ENCODE measurements at places on chromosomes 5 and 9.

DNA sequence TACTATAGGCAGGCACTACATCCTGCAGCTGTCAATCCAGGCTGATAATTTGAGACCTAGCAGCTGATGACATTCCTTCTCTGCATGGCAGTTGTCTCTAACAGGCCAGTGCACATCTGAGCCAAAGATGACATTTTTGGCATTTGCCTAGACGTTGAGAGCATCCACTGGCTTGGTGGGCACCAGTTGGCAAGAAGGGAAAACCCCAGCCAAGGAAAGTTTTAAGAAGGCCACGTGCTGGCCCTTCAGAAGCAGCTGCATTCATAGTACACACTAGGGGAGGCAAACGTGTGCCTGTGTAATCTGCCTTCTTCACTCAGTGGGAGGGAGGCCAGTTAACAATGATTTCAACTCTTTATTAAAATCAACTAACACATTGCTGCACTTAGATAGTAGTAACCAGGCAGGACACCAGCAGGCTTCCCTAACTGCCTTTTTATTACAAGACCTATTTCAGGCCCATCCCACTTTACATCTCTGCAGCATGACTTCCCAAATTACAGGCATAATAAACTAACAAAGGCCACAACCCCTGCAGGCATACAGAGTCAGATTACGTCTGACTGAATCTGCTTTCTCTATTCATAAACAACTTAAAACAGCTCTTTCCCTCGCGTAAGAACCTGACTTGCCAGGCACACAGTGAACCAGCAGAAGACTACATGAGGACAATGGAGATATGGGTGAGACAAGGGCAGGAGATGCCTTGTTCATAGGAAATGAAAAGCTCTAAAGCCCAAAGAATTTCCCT lies 576.3 kb downstream of the PDE4D start:
- no peak for DNase-seq

DNA sequence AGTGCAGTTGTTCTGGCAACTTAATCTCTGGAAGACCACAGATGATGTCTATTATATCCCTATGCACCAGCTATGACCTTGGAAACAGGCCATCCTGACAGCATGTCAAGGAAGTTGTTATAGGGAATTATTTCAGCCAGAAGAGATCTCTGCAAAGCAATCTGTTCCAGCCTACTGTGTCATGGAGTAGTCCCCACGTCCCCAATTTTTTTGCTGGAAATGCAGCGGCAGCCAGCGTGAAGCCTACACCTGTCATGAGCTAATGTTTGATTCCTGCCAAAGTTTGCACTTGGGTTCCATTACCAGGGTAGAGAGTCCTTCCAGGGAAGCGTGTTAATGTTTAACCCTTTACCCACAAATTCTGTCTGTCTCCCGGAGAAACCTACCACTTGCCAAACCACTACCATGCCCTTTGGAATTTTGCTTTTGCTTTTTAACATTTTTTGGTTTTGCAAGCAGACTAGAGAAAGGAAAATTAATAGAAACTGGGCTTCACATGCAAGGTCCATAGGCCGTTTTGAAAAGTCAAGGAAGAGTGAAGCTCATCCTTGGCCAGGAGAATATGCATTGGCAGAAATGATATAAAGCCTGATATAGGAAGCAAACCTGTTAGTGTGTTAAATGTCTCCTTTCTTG lies 174.9 kb upstream of the SPRY4 start:
- no peak for DNase-seq

DNA sequence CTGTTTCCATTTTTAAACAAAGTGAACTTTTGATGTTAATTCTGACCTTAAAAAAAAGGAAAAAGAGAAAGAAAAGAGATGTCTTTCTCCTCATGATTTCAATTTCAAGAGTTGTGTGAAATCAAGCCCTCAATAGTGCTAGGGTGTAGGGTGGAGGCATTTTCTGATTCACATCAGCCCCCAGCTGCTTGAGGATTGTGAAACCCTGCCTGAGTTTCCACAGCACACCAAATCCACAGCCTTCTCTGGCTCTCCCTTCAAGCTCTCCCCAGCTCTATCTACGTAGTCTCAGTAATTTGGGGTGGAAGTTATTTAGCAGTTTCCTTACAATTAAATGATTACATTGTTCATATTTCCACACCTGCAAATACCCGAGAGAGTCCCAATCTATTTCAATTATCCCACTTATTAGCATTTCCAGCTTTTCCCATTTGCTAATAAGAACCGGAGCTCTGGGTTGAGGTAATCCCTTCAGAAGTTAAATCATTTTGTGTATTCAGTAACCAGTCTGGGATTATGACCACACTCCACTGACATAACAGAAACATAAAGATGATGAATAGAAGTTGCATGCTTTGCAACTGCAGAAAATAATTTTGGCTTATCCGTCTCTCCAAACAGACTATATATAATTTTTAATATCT lies 54.9 kb downstream of the MTX3 start:
- DNase-seq, result no peak

GRCh38 chr5:133779828-133780475 lies 167.6 kb upstream of the FSTL4 start:
- no peak for DNase-seq

GRCh38 chr9:122444041-122444733 lies 33.5 kb downstream of the OR1J1 start:
- DNase-seq, result no peak

GRCh38 chr9:69193685-69194032 lies 19.6 kb downstream of the TJP2 start:
- DNase-seq, result no peak

GRCh38 chr5:83865579-83865978 lies 144.9 kb upstream of the HAPLN1 start:
- DNase-seq, result no peak

DNA sequence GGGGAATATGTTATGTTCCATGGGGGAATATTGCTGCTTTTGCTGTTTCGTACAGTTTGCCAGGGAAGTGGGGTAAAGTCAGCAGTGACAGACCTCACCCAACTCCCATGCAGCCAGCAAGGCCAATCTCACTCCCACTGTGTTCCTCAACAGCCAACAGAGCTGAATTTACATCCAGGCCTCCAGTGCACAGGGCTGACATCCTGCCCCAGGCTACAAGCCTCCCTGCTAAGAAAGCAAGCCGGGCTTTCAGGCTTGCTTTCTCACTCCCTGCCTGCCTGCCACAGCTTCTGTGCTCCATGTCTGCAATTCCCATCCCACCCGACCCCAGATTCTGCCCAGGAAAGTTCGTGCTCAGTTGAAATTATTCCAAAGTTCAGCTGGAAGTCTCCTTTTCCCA lies 25.5 kb upstream of the SNCAIP start:
- no peak for DNase-seq

- no peak for DNase-seq
Measured at GRCh38 chr5:76859591-76860247, 9.9 kb downstream of the S100Z start.

- no peak for DNase-seq
Measured at GRCh38 chr9:4686112-4686511, 6.7 kb downstream of the CDC37L1 start.

- no peak for DNase-seq
Measured at GRCh38 chr9:2826291-2826690, 17.6 kb downstream of the PUM3 start.

GRCh38 chr5:146753641-146754040 lies 124.9 kb downstream of the PPP2R2B start:
- DNase-seq, result no peak

GRCh38 chr5:13003457-13003856 lies 941.0 kb downstream of the DNAH5 start:
- no peak for DNase-seq

DNA sequence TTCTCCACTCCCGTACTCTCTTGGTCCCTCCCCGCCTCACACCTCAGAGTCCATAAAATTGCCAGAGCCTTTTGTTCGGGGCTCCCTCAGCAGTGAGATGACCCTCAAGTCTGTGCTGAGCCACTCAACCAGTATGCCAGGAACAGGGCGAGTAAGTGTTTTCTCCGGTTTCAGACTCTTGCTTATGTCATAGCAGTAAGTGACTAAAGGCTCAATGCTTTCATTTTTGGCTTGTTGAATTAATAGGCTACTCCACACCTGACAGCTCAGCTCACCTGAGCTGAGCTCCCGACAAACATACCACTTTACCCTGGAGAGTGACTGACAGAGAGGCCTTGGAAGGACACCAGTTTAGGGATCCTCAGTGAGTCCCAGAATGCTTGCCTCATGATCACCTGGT lies 30.5 kb downstream of the PCSK1 start:
- DNase-seq, result no peak

- no peak for DNase-seq
Measured at GRCh38 chr9:118384531-118385100, 680.4 kb downstream of the TLR4 start.

GRCh38 chr9:130561056-130561455 lies 18.3 kb upstream of the FUBP3 start:
- no peak for DNase-seq

GRCh38 chr5:73230264-73231245 lies 57.6 kb downstream of the TMEM174 start:
- DNase-seq, result no peak

DNA sequence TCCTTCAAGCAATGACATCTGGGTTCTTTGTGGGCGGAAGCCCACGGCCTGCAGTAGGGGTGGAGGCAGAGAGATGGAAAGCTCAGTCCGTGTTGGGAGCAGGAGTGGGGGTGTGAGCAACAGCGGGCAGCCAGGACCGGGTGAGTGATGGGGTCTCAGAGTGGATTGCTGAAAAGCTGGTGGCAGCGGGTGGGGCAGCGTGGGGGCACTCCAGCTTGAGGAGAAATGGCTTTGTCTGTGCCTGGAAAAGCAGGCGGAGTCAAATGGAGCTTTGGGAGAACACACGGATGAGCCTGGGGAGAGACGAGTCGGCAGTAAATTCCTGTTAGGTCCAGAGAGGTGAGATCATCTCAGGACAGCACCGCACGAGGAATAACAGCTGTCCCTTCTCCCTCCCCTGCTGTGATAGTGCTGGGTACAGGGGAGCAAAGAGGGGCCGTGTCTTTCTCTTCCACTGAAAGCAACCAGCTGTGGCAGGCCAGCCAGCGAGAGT lies 42.1 kb downstream of the CACNA1B start:
- DNase-seq, result no peak

GRCh38 chr9:8492024-8492423 lies 692.4 kb upstream of the DMAC1 start:
- DNase-seq, result no peak

DNA sequence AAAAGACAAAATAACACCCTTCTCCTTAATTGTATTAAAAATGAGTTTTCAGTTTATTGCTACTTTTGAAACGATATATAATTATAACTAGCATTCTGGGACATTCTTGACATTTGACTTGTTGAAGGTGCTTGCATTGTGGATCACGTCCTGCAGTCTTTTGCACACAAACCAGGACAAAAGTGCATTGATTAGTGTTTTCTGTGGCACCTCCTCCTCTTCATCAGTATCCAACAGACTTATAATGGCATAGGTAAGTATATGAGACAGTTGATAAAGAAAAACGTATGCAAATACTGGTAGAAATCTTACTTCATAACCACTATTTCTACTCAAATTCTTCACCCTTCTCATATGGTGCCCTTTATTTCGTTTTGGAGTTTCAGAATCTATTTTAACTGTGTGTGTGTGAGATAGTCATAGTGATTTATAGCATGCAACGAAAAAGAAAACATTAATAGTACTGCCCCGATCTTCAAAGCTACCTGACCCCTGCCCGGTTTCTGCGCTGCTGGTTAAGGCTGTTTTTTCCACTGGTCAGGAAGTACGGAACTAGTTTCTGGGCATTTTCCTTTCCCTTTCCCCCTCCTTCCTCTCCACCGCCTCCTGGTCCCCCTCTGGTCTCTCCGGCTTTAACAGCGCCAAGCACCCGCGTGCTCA lies 639 bp upstream of the RASA1 start:
- no peak for DNase-seq

DNA sequence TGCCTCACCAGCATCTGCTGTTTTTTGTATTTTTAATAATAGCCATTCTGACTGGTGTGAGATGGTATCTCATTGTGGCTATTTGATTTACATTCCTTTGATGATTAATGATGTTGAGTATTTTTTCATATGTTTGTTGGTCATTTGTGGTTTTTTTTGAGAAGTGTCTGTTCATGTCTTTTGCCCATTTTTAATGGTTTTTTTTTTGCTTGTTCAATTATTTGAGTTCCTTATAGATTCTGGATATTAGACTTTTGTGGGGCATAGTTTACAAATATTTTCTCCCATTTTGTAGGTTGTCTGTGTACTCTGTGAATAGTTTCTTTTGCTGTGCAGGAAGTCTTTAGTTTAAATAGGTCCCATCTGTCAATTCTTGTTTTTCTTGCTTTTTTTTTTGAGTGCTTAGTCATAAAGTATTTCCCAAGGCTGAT lies 148.1 kb downstream of the NPR3 start:
- no peak for DNase-seq

DNA sequence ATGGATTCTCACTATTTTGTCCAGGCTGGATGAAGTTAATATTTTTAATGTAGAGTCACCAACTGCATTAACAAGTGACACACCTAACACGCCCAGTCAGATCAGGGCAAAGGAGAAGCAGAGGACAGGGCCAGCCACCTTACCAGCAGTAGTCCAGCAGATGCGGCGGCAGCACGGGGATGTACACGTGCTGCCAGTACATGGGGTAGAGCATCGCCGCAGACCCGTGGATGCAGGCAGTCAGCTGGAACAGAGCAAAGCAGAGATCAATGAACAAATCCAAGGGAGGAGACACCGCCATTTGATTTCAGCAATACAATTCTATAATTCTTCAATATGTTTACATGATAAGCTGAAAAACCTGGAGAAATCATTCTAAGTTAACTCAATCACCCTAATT lies 274.2 kb downstream of the CRB2 start:
- no peak for DNase-seq

- no peak for DNase-seq
Measured at GRCh38 chr9:89010526-89011111, 19.4 kb downstream of the S1PR3 start.

- DNase-seq, result no peak
Measured at GRCh38 chr5:79229357-79230174, 6.4 kb upstream of the JMY start.

GRCh38 chr5:150035139-150035895 lies 34.8 kb downstream of the HMGXB3 start:
- no peak for DNase-seq

DNA sequence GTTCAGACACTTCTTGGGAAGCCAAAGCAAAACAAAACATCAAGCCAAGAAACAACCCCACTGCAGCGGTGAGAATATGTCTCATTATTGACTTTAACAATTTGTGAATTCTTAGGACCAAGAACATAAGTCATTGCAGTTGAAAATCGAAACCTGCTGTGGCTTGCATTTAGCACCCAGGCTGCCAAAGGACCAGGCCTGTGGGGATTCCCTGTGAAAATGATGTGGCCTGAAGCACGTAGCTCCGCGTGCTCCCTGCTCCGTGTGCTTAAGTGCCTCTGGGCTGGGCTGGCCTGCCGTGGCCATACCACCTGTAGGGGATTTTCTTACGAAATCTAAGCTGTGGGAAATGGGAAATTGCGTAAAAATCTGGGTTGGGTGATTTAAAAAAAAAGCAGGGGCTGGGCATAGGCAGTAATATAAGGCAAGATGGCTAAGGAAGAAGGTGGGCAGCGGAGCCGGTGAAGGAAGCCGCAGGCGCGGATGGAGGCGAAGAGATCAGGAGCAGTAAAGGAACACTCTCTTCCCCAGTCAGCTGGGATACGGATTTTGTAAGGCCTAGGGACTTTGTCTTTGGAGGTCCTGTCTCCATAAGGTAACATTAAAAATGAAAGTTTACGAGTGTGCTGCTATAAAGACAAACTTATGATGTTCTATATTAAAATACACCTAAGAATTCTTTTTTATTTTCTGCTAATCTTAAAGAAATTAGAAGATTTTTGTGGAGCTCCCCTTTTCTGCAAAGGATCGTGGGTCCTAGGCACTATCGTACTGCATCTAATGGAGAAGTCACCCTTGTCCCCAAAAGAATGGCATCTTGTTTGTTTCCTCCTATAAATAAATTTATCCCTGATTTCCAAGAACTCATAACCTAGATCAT lies 189.6 kb upstream of the SEMA6A start:
- DNase-seq, result no peak

- DNase-seq, result no peak
Measured at GRCh38 chr9:101706261-101706798, 32.1 kb downstream of the GRIN3A start.
